ENCODE measurements at places on chromosomes 6 and 20.

DNA sequence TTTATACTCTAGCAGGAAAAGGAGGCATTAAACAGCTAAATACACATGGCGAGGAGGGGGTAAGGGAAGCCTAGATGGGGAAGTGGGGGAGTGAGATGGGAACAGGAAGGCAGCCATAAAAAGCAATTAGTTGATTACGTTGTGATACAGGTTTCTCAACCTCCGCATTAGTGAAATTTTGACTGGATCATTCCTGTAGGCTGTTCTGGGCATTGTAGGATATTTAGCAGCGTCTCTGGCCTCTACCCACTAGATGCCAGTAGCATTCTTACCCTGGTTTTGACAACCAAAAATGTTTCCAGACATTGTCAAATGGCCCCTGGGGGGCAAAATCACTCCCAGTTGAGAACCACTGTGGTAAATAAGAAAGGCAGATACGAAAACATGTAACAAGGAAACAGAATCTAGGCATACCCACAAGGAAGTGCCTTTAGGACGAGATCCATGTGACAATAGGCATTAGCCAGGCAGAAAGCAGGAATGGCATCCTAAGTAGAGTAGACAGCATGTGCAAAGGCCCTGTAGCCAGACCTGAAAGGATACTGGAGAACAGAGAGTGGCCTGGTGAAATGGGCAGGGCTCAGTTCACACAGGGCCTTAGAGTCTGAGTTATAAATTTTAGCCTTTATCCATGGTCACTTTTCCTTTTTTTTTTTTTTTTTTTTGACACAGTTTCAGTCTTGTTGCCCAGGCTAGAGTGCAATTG is 25.8 kb upstream of the PTPN1 start:
- no peak for DNase-seq

DNA sequence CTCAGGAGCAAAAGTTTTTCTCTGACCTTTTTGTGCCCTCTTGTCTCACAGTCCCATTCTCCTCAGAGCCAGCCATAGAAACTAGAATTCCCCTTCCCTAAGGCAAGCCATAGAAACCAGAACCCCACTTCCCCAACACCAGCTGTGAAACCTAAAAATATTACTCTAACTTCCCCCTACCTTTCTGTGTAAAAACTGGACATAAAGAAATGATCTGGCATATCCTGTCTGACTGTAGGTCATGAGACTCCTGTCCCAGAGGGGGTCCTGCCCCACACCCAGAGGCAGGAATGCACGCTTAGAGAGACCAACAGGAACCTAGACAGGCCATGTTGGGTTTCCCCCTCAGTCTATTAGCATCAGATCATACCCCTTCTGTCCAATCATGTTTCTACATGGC is 140.6 kb upstream of the SLC22A16 start:
- no peak for DNase-seq

- no peak for DNase-seq
Observed at GRCh38 chr6:137949686-137950390, 82.8 kb downstream of the TNFAIP3 start.

DNA sequence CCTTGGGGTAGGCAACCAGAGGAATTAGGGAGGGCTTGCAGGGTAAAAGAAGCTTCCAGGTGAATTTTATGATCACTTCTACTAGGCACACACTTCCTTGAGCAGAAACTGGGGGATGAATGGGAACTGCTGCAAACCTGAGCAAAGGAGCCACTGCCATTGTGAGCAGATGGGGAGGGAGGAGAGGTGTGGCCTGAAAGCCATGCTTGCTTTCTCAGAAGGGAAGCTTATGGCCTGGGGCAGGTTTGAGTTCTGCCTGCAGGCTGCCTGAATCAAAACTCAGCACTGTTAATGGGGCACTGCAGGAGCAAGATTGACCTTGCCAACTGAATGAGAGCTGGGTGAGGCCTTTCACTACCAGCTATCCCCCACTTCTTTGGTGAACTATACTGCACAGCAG is 328.1 kb downstream of the NKAIN2 start:
- no peak for DNase-seq

- DNase-seq, result no peak
Observed at GRCh38 chr6:147246853-147247635, 42.8 kb downstream of the STXBP5 start.

- no peak for DNase-seq
Observed at GRCh38 chr20:7695051-7695495, 245.2 kb downstream of the HAO1 start.

DNA sequence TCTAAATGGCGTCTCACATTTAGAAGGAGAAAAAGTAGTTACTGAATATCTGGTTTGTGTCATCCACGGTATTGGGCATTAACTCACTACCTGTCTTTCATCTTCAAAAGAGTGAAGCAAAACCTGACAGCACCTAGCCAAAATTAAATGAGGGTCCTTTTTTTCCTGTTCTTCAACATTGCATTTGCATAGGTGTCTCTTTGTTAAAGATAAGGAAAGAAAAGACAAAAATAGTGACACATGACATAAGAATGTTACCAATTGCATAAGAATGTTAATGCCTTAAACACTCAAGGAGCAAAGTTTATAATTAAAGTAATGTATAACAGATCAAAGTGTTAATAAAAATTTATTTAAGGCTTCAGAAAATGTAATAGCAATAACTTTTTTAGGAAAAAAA is 61.4 kb upstream of the MANEA start:
- no peak for DNase-seq

- DNase-seq, result no peak
Observed at GRCh38 chr20:56828402-56828801, 199.3 kb downstream of the TFAP2C start.

DNA sequence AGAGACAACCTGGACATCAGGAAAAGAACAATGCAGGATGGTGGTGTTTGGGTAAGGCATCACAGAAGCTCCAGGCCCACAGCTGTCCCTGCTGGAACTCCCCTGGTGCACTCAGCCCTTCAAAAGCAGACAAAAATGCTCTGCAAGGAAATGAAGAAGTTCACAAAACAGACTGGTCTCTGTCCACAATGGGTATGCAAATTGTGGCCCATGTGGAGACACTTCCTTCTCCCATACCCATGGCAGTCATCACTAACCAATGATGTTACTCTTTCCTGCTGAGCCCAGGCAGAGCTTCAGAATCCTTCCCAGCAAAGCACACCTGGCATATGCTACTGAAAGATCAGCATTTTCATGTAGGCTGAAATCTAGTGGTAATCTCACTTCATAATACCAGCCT is 42.6 kb upstream of the PXDC1 start:
- DNase-seq, result no peak

- no peak for DNase-seq
Observed at GRCh38 chr20:5688431-5688972, 61.7 kb upstream of the SHLD1 start.

GRCh38 chr20:64092258-64093012 is 8.2 kb upstream of the LKAAEAR1 start:
- no peak for DNase-seq

DNA sequence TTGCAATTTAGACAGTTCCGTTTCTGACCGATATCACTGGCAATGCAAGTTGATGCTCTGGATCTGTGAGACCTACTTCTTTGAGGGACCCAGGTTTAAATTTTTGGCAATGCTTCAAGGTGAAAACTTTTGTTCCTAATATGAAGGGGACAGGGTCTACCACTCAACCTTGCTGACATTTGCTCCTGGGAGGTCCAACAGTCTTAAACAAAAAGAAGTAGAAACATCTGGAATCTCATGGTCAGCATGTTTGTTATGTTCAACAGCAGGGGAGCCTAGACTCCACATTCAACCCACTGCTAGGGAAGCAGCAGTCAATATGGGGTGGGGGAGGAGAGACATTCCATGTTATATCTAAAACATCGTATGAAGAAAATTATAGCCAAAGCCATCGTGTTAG is 196.4 kb downstream of the SIM1 start:
- no peak for DNase-seq

DNA sequence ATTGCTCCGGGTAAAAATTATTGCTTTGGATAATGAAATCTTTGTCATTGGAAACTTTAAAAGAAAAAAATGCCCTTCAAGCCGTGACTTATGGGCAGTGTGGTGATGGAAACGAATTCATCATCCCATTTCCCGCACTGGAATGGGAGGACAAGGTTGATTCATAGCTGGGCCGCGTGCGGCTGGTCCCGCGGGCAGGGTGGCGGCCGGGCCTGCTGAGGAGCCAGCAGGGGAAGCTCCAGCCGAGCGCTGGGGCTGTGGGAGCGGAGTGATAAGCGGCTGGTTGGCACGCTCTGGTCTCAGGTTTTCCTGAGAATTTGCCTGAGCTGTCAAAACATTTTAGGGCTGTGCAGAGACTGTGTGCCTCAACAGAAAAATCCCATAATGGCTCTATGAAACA is 351.7 kb downstream of the CDC5L start:
- DNase-seq, result no peak

GRCh38 chr6:29553268-29554057 is 6.1 kb downstream of the UBD start:
- no peak for DNase-seq

GRCh38 chr20:31770243-31770642 is 31.2 kb downstream of the TPX2 start:
- no peak for DNase-seq

DNA sequence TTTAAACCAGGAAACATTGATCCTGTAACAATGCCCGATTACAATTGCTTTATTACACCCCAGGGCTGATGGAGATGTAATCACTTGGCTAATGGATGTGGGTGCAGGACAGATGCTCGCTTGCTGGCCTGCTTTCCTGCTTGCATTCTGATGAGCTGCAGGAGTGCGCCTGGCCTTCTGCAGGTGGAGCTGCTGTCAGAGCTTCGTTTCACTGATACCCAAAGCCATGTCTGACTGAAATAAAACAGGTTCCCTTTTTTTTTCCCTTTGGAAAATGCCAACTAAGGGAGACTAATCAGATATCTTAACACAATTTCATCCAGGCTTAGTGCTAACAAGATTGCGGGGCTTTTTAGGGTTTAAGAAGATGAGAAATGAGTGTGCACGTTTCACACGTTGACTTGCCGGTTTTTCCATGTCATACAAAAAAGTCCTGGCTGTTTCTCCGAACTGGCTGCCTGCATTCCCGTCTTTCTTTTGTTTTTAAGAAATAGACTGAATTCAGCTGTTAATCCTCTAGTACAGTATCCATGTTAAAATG is 60.7 kb downstream of the VAPB start:
- DNase-seq, result no peak

DNA sequence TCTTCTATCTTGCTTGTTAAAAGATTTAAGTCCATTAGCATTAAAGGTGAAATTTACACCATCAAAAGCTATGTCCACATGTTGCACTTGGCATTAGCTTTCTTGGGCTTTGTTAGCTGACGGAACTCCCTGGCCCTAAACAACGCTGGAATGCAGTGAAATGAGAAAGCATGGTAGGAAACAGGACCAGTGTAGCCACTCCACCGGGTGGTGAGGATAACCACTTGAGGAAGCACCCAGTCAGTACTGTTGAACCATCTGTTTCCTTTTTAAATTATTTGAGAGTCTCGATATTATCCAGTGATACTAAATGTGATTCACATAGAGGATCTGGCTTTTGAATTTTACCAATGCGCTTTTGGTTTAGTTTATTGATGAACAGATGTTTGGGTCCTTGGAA is 374.9 kb upstream of the NOX3 start:
- DNase-seq, result no peak

- no peak for DNase-seq
Observed at GRCh38 chr6:144978208-144978607, 693.1 kb downstream of the UTRN start.

DNA sequence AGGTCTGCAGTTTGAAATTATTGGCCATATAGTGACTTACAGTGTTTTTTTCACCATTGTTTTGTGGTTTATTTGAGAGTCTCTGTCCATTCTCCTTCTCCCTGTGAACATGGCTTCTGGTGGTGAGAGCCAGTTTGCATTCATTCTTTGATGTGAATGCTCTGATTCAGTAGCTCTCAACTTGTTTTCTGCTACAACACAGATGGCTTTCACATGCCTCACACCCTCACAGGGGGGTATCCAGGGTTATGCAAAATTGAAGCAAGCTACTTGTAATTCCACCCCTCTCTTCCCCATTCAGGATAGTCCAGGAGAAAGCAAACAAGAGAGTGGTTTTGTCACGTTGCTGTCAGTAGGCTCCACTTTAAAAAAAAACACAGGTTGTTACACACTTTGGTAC is 55.6 kb downstream of the SLX4IP start:
- no peak for DNase-seq

DNA sequence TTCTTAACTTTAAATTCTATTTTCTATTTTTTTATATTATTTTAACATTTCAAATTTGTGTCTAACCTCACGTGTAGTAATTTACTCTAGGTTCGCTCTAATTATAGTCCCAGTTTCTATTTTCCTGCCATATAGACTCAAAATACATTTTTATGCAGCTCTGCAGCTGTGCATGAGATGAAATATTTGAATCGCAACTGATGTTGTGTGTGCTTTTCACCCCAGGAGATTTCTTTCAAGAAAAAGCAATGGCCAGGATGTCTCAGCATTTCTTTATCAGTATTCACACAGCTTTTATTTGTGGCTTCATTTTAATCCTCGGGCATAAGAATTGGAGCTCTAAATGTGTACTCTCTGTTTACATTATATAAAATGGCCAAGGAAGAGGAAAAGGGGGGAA is 157.6 kb downstream of the HDGFL1 start:
- DNase-seq, result no peak

- DNase-seq, result no peak
Observed at GRCh38 chr6:140921366-140922226, 1211.1 kb upstream of the GJE1 start.

GRCh38 chr6:142013875-142014495 is 118.7 kb upstream of the GJE1 start:
- no peak for DNase-seq

DNA sequence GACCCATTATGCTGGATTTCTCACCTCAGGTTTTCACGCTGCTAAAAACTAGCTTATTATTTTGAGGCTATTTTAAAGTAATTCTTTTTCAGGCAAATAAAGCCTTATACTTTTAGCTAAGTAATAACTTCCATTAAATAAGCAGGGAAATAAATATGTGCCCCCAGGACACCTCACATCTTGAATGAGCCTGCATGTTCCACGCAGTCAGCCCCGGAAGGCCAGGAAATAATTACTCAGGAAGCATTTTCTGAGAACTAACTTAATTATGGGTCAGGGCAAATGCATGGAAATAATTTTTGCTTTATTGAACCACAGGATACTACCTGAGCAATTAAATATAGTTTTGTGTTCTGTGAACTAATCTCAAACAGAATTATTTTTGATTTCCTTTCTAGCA is 41.1 kb downstream of the STX7 start:
- DNase-seq, result no peak

- DNase-seq, result no peak
Observed at GRCh38 chr20:50009521-50010454, 27.0 kb downstream of the SNAI1 start.
